Testis (tissue), 5 donors: ENCODE measurements at places on chromosomes 3 and 15. TPM values are rescaled to one million over a fixed set of nuclear protein-coding genes. Genes with fewer than 3 reads are reported as not detected.

The MASP1 gene
- polyA plus RNA-seq = 3.6 TPM

The RGMA gene
- polyA plus RNA-seq = 53.7 TPM

The PLA2G4D gene
- polyA plus RNA-seq = 0.11 TPM

The CD96 gene
- 1.5 TPM for polyA plus RNA-seq

The PLSCR5 gene
- polyA plus RNA-seq = not detected

The SOX14 gene
- not detected for polyA plus RNA-seq

The PPM1L gene
- polyA plus RNA-seq = 4.4 TPM

The WDR49 gene
- 0.83 TPM for polyA plus RNA-seq

The GPR171 gene
- polyA plus RNA-seq = 0.22 TPM

The TASOR gene
- 60.7 TPM for polyA plus RNA-seq

The SV2B gene
- polyA plus RNA-seq = 1.7 TPM

The CFAP91 gene
- 58.0 TPM for polyA plus RNA-seq

The TNFAIP8L3 gene
- polyA plus RNA-seq = 10.2 TPM

The GHRL gene
- polyA plus RNA-seq = 1.0 TPM

The CYP1A2 gene
- polyA plus RNA-seq = not detected

The C3orf80 gene
- 2.0 TPM for polyA plus RNA-seq

The ETV5 gene
- polyA plus RNA-seq = 20.8 TPM

The CAMP gene
- 2.8 TPM for polyA plus RNA-seq

The SLC2A2 gene
- 0.12 TPM for polyA plus RNA-seq

The AMOTL2 gene
- polyA plus RNA-seq = 19.6 TPM

The CD86 gene
- 3.4 TPM for polyA plus RNA-seq

The BFSP2 gene
- not detected for polyA plus RNA-seq

The SLC26A6 gene
- 12.3 TPM for polyA plus RNA-seq

The MYO5C gene
- 9.3 TPM for polyA plus RNA-seq

The CCDC39 gene
- 4.3 TPM for polyA plus RNA-seq

The ST8SIA2 gene
- polyA plus RNA-seq = 0.24 TPM

The SLC22A14 gene
- 11.9 TPM for polyA plus RNA-seq

The ATP13A5 gene
- 0.26 TPM for polyA plus RNA-seq

The C3orf38 gene
- 62.2 TPM for polyA plus RNA-seq

The KLHL25 gene
- polyA plus RNA-seq = 19.6 TPM

The BUB1B gene
- 53.9 TPM for polyA plus RNA-seq

The ANKUB1 gene
- 2.5 TPM for polyA plus RNA-seq

The PLOD2 gene
- polyA plus RNA-seq = 9.9 TPM

The CCDC71 gene
- polyA plus RNA-seq = 27.6 TPM

The GOLGA6L9 gene
- polyA plus RNA-seq = 10.1 TPM

The DZIP1L gene
- polyA plus RNA-seq = 6.6 TPM

The KCNMB2 gene
- polyA plus RNA-seq = 2.6 TPM

The ATP10A gene
- 13.6 TPM for polyA plus RNA-seq

The VIPR1 gene
- 3.4 TPM for polyA plus RNA-seq

The PROK2 gene
- 23.1 TPM for polyA plus RNA-seq

The TXNRD3 gene
- 67.9 TPM for polyA plus RNA-seq

The MOBP gene
- polyA plus RNA-seq = 19.5 TPM

The GABRG3 gene
- 13.4 TPM for polyA plus RNA-seq

The GOLGA6B gene
- polyA plus RNA-seq = 8.6 TPM

The P2RY1 gene
- polyA plus RNA-seq = 2.0 TPM

The IGSF10 gene
- polyA plus RNA-seq = 26.1 TPM

The CCDC54 gene
- polyA plus RNA-seq = 112 TPM

The LRRC31 gene
- polyA plus RNA-seq = 0.15 TPM

The IQCF5 gene
- polyA plus RNA-seq = 78.9 TPM

The TRIM71 gene
- polyA plus RNA-seq = 9.9 TPM

The CCR2 gene
- polyA plus RNA-seq = 2.7 TPM

The LARP6 gene
- 105 TPM for polyA plus RNA-seq

The CD200 gene
- 6.3 TPM for polyA plus RNA-seq
